ENCODE measurements at places on chromosomes 13 and 19.

- DNase-seq: peak; percentile 82
Observed at GRCh38 chr19:5048091-5048726, 79.3 kb downstream of the KDM4B start.

GRCh38 chr13:27034678-27035111 lies 136.9 kb downstream of the USP12 start:
- no peak for DNase-seq

GRCh38 chr19:41689993-41690800 lies 2.1 kb upstream of the CEACAM7 start:
- DNase-seq: no peak

DNA sequence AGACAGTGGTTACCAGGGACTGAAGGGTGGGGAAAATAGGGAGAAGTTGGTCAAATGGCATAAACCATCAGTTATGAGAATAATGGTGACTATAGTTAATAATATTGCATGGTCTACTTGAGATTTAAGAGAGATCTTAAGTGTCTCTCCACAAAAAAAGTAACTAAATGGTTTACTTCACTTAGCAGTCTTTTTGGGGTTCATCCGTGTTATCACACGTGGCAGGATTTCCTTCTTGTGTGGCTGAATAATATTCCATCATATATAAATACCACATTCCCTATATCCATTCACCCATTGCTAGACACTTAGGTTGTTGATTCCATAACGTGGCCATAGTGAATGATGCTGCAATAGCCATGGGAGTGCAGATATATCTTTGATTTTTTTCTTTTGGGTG lies 967.0 kb downstream of the UQCRFS1 start:
- no peak for DNase-seq

DNA sequence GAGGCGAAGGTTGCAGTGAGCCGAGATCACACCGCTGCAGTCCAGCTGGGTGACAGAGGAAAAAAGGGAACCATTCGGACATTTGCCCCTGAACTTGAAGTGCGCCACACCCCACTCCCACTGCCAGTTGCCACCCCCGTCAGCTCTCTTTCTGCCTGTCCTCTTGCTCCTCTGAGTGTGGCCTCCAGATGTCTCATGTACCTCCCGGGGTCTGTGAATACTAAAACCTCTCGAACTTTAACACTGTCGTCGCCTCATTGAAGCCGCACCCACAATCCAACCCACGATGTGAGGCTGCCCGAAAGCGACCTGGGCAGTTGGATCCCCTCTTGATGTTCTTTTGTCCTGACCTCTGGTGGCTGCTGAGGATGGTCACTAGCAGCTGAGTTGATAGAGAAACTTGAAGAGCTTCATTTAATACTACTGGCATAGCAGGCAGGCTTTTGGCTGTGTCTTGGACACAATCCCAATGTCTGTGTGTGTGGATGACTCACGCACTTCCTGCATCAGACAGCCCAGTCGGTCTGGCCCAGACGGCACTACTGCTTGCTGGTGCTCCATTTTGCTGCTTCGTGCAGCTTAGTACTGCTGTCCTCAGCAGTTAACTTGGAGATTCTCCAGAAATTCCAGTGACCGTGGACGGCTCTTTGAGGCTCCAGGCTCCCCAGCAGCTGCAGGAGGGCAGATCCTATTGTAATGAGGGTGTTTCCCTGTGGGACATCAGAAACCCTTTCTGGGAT lies 4.2 kb downstream of the FPR3 start:
- DNase-seq: no peak

- no peak for DNase-seq
Observed at GRCh38 chr19:32866564-32867265, 2.9 kb downstream of the SLC7A9 start.

DNA sequence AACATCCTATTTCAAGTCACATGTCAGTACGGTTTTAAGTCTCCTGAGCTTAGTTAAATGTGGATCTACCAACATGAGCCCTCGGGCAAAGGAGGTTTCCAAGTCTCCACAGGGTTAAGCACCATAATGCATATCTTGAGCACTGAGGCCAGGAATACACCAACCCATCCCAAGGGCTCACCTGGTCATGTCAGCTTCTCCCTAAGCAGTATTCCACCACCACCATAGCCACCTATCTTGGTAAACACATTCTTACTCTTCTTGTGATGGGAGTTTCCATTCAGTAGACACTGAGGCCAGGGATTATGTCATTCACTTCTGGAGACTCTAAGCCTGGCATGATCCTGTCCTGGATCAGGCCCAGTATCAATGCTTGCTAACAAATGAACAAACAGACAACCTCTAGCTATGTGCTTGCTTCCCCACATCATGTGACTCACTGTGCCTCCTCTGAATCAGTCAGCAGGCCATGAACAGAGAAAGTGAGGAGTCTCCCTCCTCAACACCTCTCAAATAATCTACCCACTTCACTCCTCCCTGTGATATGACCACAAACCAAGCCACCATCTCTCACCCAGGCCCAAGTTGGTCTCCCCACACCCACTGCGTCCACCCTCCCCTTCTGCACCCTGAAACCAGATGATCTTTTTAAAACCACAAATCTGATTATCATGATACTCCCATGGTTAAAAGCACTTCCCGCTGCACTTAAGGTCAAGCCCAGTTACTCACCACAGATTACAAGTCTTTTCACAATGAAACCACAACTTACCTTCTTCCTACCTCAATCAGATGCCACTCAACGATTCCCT lies 5.8 kb downstream of the PEG3 start:
- DNase-seq: no peak

DNA sequence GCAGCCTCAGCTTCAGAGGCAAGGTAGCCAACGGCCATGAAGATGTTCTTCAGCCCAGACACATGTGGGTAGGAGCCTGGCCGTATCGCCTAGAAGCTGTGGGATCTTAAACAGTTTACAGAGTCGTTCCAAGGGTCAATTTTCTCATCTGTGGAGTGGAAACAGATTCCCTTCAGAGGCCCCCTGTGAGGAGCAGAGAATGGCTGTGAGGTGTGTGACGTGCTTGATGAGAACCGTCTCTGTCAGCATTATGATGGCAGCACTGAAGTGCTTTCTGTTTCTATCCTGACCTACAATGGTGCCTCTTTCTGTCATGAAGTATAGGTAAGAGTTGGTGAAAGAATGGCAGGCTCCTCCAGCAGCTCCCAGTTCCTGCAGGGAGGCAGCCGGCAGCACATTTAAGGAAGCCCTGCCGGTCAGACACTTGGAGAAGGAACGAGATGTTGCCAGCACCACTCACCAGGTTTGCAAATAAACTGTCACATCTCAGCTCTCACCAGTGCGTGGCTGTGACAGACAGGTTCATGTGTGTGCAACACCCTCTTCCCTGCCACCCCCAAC lies 277.3 kb downstream of the FOXO1 start:
- DNase-seq: no peak

- DNase-seq: no peak
Observed at GRCh38 chr19:16335226-16335625, 10.6 kb downstream of the KLF2 start.

DNA sequence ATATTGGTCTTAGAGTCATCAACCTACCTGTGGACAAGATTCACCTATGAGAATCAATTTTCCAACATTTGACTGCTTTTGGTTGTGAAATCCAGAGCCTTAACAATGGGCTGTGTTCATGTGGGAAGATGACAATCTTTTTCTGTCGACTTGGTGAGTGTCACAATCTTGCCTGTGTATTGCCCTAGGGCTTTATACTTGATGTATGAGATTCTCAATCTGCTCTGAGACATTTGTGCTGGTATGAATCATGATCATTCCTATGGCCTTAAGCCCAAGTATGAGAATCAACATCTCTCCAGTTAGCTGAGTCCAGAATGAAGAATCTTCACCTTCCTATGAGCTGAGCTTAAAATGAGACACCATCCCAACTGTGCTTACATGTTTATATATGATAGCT lies 68.7 kb downstream of the ZNF726 start:
- DNase-seq: no peak

- DNase-seq: no peak
Observed at GRCh38 chr13:79226938-79227337, 179.1 kb downstream of the RBM26 start.

GRCh38 chr19:40053491-40053890 lies 2.5 kb downstream of the ZNF780B start:
- DNase-seq: no peak
